ENCODE measurements at places on chromosomes 4 and X.

DNA sequence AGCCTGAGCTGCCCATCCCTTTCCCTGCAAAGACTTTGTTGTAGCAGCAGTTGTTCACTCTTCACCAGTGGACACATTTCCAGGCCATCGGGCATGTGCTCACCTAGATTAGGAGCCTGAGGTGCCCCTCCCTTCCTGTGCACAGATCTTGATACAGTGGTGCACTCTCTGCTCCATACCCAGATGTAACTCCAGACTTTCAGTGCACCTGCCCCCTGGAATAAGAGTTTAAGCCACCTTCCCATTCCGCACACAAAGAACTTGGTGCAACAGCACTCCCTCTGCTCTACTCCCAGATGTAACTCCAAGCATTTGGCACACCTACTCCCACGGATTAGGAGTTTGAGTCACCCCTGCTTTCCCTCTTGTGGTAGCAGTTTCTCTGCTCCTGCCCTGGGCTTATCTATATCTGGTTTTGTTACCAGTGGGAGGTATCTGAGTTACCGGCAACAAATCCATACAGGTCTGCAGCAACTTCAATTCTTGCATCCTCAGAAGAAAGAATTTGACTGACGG, 36.0 kb upstream of the PLK4 start:
- no peak for DNase-seq

- DNase-seq: peak; percentile 85
Observed at GRCh38 chr4:26885912-26886274, 25.3 kb downstream of the STIM2 start.

GRCh38 chrX:97306771-97307470, 423.2 kb downstream of the RPA4 start:
- no peak for DNase-seq

- no peak for DNase-seq
Observed at GRCh38 chr4:101527188-101527587, 179.9 kb upstream of the PPP3CA start.
